Activated naive CD8-positive, alpha-beta T cell treated with anti-CD3 and anti-CD28 coated beads, Interleukin-2, amount 50 U/mL, for 24 hours (primary cell): ENCODE measurements at places on chromosomes 12 and 14.
A peak's percentile ranks its signal among the peaks of the same experiment; 100 is the strongest.

DNA sequence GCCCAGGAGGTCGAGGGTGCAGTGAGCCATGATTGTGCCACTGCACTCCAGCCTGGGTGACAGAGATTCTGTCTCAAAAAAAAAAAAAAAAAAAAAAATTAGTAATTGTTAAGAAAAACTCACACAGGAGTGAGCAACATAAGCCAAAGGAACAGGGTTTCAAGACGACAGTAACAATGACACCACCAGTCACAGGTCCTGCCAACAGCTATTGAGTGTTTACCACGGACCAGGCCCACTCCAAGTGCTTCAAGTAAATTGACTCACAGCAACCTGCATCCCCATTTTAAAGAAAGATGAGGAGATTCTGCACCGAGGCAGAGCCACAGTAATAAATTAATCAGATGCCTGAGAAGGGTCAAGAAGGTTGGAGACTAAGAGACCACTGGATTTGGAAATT lies 194.5 kb downstream of the DPF3 start:
- DNase-seq = no peak

DNA sequence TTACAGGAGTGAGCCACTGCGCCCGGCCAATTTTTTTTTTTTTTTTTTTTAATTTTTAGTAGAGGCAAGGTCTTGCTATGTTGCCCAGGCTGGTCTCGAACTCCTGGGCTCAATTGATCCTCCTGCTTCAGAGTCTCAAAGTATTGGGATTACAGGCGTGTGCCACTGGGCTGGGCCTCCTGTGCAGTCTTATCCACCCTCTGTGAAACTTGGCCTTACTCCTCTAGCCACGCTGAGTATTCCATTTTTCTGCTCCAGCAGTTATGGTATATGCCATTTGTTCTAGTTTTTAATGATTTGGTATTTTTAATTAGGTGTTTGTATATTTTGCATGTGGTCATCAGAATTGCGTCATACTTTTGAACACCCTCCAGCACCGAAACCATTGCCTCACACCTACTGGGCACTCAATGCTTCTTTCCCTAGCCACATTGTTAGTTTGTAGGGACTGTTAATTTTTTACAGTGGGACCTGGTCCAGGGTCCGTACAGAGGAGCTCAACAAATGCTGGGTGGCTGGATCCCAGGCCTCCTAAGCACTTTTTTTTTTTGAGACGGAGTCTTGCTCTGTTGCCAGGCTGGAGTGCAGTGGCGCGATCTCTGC lies 11.4 kb downstream of the RIOX1 start:
- DNase-seq = no peak

DNA sequence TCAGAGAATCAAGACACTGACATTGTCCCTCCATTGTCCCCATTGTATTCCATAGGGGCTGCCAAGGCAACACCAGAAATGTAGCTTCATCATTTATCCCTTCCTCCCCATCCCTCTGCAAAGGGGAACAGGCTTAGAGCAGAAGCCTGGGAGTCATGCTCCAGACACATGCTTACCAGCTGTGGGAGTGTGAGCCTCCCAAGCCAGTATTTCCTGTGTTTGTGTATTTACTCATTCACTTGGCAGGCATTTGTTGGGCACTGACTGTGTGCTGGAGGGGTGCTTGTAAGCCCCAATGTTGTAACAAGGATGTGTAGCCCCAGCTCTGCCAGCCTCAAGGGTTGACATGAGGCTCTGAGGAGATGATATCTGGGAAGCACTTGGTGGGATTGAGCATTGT lies 46.0 kb upstream of the TCL1A start:
- DNase-seq = no peak

DNA sequence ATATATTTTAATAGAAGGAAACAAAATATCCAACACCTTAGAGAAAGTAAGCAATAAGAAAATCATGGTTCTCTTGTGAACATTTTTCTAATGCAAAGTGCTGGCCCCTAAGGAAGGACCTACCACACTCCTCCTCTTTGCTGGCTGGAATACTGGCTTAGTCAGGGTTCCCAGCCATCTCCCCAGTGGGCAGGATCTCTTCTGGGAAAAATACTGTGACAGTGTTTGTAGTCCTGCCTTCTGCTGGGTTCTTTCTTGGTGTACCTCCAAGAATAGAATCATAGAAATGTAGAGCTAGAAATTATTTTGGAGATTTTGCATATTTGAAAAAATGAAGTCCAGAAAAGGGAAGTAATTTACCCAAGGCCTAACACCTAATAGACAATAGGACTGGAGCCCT lies 31.9 kb downstream of the KCNMB4 start:
- DNase-seq = no peak

DNA sequence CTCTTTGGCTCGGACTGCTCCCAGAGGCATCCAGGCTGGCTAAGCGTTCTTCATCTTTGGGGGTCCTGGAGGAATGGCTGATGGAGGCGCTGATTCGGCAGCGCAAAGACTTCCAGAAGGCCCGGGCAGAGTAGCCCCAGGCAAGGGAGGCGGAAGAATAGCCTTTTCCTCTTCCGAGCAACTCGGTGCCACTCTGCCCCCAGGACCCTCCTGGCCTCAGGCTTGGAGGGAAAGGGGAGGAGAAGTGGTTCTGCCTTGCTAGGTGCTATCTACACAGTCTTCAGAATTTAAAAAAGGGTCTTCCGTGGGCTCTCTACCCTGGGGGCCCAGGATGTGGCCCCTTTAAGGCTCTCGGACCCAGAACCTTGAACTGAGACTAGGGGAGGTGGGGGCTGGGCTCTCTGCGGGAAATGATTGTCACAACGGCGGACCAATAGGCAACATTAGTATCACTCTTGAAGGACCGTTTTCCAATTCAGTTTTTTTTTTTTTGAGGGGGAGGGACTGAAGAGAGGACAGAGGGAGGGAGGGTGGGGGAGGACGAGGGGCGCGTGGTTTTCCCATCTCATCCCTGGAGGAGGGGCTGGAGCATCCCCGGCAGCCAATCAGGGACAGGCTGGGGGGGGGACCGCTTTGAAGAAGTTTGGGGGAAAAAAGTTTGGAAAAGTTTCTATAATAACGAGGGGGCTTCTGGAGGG lies at the start of gene NFATC4:
Gene NFATC4, plus strand, starts transcription at position 671 of the 698 bp plus-strand sequence. CDS start 157 bp downstream, outside the sequence.
- peak; percentile 39 for DNase-seq

DNA sequence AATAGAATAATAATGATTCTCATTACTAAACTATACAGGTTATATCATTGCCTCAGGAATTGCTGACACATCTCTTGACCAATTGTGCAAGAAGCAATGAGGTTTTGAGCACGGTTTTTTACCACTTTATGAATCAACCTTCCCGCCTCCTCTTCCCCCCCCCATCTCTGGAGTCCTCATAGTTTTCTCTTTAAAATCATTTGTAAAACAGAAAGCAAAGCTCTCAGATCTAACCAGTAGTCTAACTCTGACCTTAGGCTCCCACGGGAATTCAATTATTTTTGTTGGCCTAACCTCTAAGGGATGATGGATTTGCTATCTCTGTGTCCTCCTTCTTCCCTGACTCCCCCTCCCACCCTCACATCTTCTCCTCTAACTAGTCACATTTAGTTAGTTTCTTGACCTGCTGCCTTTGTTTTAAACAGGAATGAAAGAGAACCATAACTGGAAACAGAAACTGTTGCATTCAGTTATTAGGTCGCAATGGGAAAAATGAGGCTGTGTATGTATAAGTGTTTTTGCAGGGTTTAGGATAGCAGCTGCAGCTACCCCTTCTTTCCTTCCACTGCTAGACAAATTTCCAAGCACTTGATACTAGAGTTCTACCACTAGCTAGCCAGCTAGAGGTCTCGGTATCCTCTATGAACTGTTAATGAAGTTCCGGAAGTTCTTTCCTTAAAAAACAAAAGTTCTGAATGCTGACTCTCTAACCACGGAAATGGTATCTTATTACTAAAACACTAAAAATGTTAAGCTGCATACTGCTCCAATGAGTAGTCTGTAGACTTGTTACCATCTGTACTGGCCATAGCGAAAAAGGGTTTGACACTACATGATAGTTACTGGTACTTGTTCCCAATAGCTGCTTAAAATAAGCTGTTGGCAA lies 65.4 kb downstream of the TAOK3 start:
- peak; percentile 40 for DNase-seq

- DNase-seq = no peak
Observed at GRCh38 chr14:61663312-61663979, 31.9 kb upstream of the HIF1A start.

DNA sequence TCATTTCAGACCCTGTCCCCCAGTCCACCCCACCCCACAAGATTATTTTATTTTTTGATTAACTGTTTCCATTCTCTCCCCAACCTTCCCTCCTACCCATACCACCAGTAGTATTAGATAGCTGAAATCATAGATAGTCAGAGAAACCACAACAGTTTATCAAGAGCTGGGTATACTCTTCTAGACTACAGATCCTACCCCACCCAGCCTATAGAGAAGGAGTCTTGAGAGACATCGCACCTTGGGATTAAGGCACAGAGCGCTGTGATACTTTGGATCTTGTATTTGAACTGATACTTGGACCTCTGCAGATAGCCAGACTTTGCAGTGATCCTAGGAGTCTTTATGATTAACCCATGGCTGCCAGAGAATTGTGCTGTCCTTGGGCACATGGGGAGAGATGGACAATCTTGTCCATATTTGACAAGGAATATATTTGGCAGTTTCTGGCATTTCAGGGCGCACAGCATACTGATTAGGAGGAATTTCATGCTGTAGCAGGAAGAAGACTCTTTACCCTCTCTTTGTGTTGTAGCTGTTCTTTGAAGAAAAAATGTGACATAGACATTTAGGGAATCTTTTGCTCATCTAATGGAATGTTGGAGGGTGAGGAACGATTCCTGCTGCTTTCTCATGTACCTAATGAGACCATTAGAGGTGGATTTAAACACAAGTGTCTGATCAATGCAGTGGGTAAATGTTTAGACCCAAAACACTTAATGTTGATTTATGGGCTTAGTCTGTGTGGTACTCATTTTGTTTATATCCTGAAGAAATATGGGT lies 982 bp downstream of the RBMS2 start:
- DNase-seq = no peak

DNA sequence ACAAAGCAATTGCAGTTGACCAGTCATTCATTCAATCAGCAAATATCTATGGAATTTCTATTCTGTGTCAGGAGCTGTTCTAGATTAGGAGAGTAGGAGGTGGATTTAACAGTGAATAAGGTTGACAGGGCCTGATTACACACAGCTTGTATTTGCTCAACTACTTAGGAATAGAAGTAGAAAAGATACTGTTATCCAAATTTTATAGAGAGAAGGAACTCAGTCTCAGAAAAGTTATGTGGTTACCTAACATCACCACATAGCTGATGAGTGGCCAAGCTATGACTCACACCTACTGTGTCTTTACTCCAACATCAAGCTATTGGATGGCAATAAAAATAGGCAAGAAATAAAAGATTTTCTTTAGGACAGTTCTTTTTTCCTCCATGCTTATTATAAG lies 374.8 kb downstream of the RMST start:
- DNase-seq = no peak

GRCh38 chr12:6271281-6271680 lies 39.2 kb upstream of the PLEKHG6 start:
- DNase-seq = no peak

- no peak for DNase-seq
Observed at GRCh38 chr12:108205864-108206263, 76.8 kb downstream of the WSCD2 start.

DNA sequence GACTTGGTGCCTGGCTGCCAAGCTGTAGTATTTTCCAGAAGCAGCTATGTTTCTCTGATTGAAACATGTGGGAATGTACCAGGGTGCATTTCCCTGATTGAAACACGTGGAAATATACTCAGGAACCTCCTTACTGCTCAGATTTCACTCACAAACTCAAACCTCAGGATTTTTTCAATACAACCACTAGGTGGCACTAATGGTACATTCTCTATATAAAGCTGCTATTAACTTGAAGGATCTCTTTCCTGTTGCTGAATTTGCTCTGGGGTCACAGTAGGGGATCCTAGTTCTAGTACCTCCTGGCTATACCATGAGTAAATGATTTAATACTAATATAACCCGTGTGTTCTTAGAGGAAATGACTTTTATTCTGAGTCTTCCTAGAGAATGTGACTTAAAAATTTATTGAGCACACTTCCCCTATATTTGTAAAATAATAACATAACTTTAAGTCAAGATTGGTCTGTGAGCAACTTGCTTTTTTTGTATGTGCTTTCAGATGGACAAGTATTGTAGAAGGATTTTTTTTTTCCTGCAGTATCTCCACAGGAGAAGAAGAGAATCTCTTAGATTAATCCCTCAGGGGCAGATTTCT lies 173.8 kb upstream of the MIS18BP1 start:
- DNase-seq = no peak

DNA sequence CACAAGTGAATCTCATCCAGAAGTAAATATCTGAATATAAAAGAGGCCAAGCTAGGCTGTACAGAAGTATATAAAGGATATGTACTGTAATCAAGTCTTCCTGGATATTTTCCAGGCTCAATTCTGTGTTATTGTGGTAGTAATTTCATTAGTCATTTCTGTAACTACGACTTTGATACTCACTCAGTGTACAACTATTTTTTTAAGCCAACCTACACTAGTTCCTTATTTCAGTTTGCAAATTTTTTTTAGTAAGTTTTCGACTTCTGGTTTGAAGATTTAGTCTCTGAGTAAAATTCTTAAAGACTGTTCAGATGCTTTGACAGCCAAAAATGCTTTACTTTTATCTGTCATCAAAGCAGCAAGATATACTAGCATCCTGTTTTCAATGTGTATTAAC lies 130.8 kb downstream of the CAPZA3 start:
- no peak for DNase-seq

DNA sequence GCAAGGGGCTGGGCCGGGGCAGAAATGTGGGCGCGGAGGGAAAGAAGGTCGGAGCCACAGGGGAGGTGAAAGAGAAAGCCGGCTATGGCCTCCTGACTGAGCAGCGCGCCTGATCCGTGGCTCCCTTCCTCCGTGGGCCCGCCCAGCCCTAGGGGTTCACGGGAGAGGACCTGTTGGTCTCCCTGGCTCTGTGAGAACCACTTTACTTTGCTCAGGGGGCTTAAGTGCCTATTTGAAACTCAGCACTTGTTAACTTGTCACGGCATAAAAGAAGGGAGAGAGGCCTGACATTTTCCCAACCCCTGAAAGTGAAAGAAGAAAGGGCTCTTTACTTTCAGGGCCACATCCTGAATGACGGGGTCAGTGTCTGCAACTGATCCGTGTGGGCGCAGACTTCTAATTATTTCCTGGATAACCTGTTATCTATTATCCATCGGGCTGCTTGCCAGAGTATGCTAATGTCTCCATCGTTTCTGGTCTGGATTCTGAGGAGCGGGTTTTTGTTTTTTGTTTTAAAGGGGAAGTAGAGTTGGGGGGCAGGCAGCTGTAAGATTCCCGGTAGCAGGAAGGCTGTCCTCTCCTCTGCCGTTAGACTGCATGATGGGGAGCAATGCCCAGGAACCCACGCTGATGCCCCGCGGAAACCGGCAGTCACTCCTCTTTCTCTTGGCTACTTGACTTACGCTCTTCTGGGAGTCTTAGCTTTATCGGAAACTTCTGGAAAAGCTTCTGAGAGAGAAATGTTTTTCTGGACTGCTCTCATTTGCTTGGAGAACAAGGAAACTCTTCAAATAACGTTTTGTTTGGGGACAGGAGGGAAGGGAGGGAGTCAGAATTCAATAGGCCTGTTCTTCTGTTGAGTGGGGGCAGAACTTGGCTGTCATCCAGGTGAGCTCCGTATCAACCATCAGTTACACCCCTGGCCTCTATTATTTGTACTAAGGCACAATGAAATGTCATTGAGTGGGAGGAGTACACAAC lies 127.7 kb upstream of the MAX start:
- DNase-seq = peak; percentile 53

- no peak for DNase-seq
Observed at GRCh38 chr14:91009501-91010152, 50.8 kb downstream of the RPS6KA5 start.
